ENCODE measurements at places on chromosomes 2 and 18.

DNA sequence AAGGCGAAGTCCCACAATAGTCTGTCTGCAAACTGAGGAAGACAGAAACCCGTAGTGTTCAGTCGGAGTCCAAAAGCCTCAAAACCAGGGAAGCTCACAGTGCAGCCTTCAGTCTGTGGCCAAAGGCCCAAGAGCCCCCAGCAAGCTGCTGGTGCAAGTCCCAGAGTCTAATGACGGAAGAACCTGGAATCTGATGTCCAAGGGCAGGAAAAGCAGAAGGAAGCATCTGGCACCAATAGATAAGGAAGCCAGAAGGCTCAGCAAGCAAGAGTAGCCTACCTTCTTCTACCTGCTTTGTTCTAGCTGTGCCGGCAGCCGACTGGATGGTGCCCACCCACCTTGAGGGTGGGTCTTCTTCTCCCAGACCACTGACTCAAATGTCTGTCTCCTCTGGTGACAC is 21.8 kb downstream of the CFAP210 start:
- DNase-seq, result no peak

DNA sequence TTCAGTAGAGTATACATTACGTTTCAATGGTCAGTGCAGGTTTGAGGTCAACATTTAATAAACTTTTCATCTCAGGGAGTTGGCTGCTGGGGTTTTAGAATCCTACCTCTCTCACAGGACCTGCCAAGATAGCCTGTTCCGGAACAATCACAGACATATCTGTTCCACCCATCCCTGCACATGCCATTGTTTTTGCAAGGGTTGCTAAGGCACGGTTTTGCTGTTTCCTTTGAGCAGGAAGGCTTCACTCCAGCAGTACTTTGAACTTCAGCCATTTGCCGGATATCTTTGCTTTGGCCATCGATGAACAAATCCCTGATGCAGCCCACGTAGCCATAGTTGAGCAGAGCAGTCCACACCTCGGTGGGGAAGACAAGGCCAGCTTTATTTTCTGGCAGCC is 493.8 kb downstream of the NRXN1 start:
- DNase-seq, result no peak

DNA sequence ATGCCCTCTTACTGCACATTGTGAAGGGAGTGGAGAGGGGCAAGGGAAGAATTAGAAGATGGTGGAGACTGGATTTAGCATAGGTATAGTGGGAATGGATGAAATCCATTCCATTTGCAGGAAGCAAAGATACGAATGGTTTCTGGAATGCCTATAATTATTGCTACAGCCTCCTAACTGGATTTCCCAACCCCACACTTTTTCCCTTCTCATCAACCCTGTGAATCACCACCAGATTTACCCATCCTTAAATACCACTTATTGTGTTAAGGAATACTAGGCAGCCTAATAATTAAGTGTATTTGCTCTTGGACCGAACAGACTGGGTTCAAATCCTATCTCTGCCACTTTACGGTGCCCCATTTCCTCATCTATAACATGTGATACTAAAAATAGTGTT is 39.3 kb upstream of the CREB1 start:
- no peak for DNase-seq

GRCh38 chr2:43201497-43201896 is 24.9 kb downstream of the ZFP36L2 start:
- DNase-seq, result no peak

DNA sequence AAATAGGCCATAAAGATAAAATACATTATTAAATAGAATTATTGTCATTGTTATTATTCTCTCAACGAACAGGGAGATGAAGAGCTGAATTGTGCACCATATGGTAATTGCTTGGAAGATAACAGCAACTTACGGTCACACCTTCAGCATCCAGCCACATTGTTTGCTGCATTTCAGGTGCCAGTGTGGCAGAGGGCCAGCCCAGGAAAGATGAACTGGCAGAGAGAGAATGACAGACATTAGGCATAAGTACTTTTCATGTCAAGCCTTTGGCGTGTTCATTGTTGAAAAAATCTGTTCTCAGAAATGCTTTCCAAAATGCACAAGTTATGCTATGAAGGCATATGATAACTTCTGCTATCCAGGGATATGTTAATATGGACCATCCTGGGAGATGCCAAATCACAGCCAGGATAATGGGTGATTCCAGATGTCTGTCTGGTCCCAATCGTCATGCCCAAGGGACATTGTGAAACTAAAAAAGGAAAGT is 748.6 kb upstream of the PIK3C3 start:
- DNase-seq, result no peak

DNA sequence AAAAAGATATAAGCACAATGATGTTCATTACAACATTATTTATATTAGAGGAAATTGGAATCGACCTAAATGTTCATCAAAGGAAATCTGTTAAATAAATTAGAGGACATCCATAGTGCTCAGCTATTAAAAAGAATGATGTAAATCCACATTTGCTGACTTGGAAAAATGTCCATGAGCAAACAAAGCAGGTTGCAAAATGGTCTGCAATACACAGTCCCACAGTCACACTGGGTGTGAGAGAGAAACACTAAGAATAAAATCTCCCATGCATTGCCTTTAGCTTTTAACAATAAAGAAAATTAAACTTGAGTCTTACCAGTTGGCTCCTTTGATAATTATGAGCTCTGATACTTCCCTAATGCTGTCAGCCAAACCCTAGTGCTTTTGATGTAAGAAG is 811.1 kb upstream of the SALL3 start:
- no peak for DNase-seq

DNA sequence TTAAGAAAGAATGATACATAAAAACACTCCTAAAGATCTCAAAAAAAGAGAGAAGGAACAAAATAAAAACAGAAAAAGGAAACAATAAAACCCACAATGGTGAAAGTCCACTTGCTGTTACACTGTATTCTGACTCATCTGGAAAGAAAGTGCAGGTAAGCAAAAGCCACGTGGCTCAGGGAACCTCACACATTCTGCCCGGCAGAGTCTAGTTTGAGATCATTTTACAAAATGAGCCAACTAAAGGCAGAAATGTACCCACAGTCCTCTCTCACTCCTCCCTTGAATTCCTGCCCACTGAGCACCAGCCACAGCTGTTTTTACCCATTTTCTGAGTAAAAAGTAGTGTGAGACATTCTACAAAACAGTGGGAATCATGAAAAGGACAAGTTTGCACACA is 10.0 kb downstream of the KCNH7 start:
- DNase-seq, result no peak

DNA sequence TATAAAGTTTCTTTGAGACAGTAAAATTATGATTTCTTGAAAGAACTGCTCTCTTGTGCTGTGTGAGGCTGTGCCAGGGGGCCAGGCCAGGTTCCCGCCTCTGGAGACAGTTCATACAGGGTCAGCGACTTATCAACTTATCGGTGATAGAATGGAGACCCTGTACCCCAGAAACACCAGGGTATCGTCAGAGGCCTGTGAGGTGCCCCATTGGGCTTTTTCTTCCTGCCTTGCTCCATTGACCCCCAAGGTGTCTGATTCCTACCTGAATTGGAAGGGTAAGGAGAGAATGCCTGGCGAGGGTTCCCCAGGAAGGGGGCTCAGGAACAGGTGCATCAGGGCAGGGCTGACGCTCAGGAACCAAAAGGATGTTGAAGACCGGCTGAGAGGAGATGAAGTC is 4.3 kb downstream of the DLX1 start:
- DNase-seq, result no peak
